Activated CD4-positive, CD25-positive, alpha-beta regulatory T cell (primary cell): ENCODE measurements at places on chromosomes 4 and X.
A peak's percentile ranks its signal among the peaks of the same experiment; 100 is the strongest.

GRCh38 chr4:16783119-16783518, 115.3 kb downstream of the LDB2 start:
- no peak for DNase-seq

GRCh38 chrX:46180258-46180687, 364.9 kb downstream of the ZNF674 start:
- DNase-seq = no peak

- DNase-seq = no peak
These were observed 514.7 kb downstream of the PCDH7 start for GRCh38 chr4:31234901-31235300.

- no peak for DNase-seq
These were observed 233.1 kb downstream of the FAT4 start for GRCh38 chr4:125547836-125548235.

GRCh38 chr4:42915484-42915883, 23.0 kb downstream of the GRXCR1 start:
- DNase-seq = no peak

DNA sequence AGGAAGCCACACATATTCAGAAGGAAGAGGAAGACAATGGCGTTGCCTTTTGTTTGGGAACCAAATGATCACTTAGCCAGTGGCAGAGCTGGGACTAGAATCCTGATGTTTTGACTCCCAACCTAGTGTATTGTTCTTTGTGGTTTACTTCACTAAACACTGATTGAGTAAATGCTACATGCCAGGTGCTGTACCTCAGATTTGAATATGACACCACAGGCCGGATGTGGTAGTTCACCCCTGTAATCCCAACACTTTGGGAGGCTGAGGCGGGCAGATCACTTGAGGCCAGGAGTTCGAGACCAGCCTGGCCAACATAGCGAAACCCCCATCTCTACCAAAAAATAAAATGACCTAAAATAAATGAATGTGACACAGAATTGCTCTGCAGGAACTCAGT, 8.4 kb downstream of the NDUFA1 start:
- no peak for DNase-seq

- DNase-seq = no peak
These were observed 2.0 kb downstream of the HS3ST1 start for GRCh38 chr4:11426731-11427120.

DNA sequence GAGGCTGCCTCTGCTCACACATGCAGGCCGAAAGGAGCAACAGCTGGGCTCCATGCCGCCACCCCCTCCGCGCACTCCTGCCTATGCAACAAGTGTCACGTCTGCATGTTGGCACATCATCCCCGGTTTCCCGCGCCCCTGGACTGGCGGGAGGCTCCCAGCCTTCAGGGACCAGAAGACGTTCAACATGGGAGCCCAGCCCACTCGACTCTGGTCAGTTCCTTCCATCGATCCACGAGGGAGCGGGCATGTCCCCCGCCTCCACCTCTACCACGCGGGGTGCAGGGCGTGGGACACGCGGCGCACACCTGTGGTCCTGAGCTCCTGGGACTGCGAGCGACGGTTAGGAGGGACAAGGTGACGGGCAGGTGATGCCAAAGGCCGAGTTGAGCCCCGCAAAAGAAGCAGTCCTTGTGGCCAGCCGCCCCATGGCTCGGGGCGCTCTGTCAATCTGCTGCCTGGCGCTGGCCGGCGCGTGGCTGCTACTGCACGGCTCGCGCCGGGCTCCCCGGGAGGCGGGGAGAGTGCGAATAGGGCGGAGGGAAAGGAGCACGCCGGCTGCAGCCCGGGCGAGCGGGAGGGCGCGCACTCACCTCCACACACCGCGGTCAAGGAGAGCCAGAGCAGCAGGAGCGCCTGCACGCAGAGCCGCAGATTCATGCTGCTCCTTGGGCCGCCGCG, 645 bp downstream of the APLN start:
- no peak for DNase-seq

DNA sequence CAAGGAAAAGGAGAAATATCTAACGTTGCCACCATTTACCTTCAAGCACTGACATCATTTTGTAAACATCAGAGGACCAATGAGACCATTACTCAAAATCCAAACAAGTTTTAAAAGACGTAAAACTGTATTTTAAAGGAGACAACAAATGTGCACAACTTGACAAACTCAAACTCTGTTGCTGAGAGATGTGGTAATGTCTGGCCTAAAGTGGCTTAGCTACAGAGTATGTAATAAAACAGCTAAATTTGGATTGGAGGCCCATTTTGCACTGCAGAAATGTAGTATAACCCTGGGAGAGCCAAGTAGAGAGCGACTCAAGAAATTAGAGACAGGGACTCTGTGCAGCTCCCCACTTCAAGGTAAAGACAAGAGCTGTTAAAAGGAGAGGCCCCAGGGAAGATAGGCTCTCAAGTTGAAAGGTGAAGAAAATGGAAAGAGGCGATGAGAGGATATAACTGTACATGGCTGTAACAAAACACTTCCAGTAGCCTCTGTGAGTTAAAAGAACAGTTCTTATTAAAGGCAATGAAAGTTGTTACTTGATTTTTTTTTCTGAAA, 20.3 kb downstream of the UNC5C start:
- DNase-seq = no peak

DNA sequence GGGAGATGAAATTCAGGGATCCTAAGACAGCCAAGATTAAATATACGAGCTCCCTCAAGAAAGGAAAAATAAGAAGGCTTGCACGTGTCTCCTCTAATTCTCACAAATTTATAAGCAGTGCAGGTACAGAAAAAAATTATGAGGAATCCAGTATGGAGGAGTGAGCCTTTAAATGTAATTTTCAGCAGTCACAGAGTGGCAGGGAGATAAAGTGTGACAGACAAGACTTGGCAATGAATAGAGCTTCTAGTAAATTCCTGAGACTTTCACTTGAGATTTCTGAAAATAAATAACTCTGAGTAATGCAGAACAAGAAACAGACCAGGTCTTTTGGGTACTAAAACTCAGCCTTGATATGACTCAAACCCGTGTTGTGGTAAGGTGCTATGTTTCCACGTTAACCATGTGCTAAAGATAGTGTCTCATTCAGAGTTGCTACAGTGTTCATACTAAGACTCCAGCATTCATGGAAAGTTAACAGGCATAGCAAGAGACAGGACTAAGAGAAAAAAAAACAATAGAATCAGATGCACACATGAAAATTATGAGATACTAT, 119.8 kb downstream of the SPOCK3 start:
- DNase-seq = no peak

GRCh38 chrX:154458116-154458953, at the start of gene PLXNA3:
PLXNA3 (plus strand) TSS chrX:154458281; CDS start chrX:154460184, 1,903 bp downstream.
- DNase-seq = peak; percentile 64

DNA sequence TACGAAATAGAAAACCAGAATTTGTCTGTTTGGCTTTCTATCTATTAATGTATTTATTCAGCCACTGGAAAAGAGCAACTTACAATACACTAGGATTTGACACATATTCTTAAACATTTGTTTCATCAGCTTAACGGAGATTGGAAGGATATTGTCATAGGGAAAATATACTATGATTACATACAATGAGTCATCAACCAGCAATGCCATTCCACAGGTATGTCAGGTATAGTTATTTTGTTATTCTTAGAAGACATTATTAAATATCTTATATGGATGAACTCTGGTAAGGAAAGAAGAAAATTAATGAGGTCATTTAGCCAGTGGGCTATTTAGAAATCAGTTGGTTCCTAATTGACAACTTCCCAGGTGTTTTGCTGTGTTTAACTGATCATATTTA, 926.6 kb downstream of the STIM2 start:
- no peak for DNase-seq

DNA sequence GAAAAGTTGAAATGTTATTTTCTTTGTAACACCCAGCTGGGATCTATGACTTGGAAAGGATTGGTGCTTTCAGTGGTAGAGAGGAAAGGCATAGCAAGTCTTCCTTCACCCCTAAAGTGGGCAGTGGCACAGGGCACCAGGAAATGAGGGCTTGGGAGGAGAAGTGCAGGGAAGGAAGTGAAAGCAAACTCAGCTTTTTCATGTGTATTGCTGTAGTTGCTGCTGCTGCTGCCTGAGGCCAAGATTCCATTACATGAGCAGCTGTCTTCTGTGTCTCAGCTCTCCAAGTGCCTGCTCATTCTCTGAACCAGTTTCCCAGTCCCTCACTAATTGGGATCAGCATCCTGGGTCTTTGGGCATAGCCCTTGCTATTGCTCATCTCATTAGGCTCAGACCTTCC, 2.6 kb downstream of the HCCS start:
- DNase-seq = no peak

- no peak for DNase-seq
These were observed 11.7 kb upstream of the SHOX start for GRCh38 chrX:618761-619450.
